ENCODE measurements at places on chromosomes 5 and 9.

- DNase-seq, result no peak
Measured at GRCh38 chr9:128921881-128922763, 1.3 kb downstream of the PHYHD1 start.

- no peak for DNase-seq
Measured at GRCh38 chr9:88997646-88998045, 6.4 kb downstream of the S1PR3 start.

DNA sequence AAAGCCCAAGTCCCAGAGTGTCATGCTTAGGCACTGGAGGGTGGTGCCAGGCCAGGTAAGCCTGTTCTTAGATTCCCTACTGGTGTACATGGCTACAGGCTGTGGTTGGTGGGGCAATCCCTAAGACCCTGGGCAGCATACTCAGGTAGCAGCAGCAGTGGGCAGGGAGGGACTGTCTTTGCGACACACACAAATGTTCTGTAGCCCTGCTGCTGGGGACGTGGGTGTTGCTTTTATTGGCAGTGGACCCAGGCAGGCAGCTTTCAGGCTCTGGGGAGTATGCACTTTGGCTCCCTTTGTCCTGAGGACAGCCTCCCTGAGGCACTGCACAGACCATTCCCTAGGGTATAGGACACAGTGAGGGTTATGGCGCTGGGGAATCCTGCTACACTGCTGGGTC, 137.1 kb upstream of the ADAMTS19 start:
- no peak for DNase-seq

GRCh38 chr5:16427587-16427986, 38.0 kb downstream of the ZNF622 start:
- no peak for DNase-seq

GRCh38 chr5:18872978-18873377, 1115.0 kb downstream of the CDH18 start:
- no peak for DNase-seq

DNA sequence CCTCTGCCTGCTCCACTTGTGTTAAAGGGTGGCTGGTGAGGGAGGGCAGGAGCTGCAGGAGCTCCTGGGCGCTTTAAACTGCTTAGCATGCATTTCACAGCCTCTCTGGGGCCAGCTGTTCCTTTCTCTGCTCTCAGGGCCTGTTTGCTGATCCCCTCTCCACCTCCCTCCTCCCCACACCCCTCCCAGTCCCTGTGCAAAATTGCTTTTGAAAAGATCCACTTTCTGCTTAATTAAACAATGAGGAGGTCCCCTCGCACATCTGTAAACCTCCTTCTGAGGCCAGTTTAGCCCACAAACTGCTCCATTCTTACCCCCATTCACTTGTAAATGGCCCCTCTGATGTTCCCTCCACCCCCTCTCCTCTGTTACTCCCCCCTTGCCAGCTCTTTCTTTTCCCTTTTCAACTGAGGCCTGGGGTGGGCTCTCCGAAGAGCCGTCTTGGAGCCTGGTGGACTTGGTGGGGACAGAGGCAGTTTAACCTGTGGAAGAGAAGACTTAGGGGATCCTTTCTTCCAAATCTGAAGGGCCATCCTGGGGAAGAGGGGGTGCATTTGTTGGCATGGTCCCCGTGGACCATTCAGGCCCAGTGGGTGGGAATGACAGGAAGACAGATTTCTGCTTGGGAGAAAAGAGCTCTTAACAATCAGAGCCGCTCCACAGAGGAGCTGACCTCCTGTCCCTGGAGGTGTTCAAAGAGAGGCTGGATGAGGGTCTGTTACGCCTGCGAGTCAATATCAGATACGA, 12.0 kb downstream of the URM1 start:
- no peak for DNase-seq

DNA sequence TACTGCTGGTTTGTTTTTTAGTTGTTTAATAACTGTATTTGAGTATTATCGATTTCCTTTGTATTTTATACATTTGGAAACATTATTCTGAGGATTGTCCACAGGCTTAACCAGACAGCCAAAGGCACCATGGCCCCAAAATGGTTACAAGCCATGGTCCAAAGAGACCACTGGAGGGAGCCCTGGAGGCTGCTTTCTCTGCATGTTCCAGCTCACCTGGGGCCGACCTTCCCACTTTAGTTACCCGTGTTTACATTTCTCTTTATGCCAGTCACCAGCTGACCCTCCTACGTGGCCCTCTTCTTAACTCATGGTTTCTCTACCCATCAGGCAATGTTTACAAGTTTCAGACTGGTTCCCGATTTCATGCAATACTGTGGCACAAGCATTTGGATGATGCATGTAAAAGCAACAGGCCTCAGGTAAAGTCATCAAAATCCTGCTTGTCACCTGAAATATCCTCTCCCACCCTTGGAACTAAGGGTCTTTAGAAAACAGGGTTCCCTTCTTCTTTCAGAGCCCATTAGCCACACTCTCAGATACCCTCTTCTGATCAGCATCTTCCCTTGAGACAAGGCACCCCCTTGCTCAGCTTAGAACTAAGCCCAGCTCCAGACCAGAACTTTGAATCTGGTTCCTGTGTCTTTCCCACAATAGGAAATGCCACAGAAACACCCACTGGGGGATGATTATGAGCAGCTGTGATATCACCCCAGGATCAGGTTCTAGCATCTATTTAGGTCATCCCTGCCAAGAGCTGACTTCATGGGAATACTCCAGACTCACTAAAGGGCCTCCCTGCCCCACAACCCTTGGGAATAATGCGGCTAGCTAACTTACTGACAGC, 49.9 kb upstream of the GARNL3 start:
- peak; percentile 66 for DNase-seq

GRCh38 chr9:36127652-36128244, 8.8 kb upstream of the GLIPR2 start:
- no peak for DNase-seq

Measured in MM.1S (cell line).